ENCODE measurements at places on chromosomes 3 and 15.

- DNase-seq: no peak
These were observed 762.3 kb upstream of the GRM7 start for GRCh38 chr3:6098516-6099157.

GRCh38 chr3:11434563-11435096 lies 162.4 kb downstream of the ATG7 start:
- no peak for DNase-seq

DNA sequence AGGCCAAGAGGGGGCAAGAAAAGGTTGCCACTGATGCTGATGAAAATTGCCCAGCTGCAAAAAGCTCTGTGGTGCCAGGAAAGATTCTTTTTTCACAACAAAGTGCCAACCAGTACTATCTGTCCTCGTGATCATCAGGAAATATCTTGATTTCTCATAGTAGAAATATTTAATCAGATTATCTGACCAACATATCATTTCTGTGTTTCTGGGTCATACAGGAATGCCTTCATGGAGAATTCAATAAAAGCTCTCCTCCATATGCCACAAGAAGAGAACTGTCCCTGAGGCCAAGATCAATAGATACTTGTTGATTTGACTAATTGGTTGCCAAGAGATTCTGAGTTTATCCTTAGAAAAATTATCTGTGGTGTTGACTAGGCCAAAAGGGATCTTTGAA lies 63.5 kb downstream of the FSIP1 start:
- DNase-seq: no peak

DNA sequence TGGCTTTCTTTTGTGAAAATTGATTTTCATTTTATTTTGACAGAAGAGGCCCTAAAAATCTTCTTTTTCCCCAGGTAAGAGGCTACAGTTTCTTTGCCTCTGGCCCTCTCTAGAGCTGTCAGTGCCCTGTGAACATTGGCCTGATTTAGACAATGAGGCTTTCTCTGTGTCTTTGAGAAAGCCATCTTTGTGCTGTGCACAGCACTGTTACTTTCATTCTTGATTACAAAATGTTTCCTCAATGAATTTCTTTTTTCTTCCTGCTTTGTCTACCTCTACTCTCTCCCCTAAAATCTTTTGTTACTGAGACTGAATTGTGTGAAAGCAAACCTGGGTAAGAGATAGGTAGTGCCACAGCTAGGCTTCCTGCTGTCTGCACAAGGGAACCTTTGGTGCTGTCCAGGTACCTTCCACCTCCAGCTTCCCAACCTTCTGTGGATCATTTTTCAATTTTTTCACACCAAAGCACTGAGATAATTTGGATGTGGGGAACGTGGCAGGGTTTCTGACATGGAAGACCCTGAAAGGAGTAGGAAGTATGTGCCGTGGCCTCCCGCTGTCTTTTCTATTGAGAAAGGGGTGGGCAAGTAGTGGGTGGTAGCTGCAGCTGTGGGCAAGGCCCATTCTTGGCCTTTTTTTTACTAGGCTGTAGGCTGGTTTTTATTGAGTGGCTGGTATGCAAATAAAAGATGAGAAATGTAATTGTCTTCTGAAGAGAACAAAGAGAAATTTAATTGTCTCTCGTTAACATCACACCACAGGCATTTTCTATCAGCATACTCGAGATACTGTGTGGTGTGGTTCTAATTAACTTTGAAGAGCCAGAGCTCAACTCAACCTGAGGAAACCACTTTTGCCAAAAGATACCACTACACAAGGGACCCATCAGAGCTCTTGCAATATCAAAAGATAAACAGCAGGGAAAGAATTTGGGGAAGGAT lies 21.0 kb downstream of the RAB8B start:
- no peak for DNase-seq

GRCh38 chr3:166962911-166963310 lies 417.2 kb downstream of the ZBBX start:
- DNase-seq: no peak

DNA sequence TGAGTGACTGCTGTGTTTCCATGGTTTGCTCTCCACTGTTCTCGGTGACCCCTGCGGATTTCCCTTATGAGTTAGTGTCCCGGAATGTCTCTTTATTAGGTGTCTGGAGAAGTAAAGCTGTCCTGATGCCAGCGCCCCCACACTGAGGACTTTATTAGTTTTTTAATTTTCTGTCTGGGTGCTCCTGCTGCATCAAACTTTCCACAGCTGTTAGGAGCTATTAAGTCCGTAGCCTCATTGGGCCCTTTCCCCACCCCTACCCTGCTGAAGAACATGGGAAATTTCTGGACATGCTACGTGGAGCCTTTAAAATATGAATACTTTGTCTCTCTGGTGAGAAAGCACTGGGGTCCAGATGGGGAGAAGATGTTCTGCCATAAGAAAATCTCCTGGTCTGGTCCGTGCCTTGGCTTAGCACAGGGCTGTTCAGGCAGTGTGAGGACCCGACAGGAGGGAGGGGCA lies 161.7 kb upstream of the HES1 start:
- no peak for DNase-seq

DNA sequence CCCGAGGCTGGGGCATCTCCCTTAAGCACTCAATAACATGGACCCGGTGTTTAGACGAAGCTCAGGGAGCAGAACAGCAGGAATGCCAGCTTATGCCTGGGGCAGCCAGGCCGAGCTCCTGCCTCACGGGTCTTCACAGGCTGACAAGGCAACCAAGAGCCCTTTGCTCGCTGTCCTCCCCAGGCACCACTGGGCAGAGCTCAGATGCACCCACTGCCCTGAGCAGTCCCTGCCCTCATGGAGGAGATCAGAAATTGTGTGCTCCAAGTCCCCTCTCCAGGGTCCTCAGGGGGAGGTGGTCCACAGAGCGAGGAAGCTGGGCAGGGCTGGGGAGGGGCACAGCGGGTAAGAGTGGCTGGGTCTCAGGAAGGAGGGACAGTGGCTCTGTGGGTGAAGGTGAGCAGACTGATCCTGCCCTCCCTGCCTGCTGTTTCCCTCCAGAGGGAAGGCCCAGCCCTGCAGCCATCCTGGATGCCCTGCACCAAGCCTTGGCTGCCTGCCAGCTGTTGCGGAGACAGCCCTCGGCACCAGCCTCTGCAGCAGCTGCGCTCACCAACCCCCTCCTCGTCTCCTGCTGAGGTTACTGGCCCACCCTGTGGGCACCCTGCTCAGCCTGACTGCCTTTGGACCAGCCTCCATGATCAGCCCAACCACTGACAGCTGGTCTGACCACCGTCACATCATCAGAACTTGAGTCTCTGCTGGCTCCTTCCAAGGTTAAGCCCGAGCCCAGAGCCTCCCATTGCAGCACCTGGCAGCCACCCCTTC lies 21.1 kb upstream of the GP9 start:
- no peak for DNase-seq
